ENCODE measurements at places on chromosomes 5 and 9.
A peak's percentile ranks its signal among the peaks of the same experiment; 100 is the strongest.

GRCh38 chr5:61416420-61416819 lies 84.4 kb downstream of the ZSWIM6 start:
- no peak for DNase-seq

GRCh38 chr5:135839566-135839965 lies 5.1 kb downstream of the SLC25A48 start:
- no peak for DNase-seq

DNA sequence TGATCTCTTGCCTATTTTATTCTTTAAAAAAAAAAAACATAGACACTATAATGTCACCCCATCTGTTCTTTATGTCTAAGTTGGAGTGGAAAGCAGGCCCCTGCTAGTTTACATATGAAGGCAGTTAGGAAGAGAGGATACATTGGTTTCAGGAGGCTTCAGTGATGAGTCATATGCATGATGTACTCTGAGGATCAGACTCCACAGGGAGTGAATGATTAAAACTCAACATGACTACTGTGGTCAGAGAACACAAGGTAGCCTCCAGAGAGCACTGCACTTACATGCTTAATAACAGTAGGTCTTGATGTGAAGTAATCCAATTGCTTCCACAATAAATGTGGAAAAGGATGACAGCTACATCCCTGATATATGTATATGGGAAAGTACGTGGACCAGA lies 22.7 kb upstream of the FSTL4 start:
- DNase-seq = no peak

GRCh38 chr9:123116036-123116435 lies 82.6 kb downstream of the GPR21 start:
- no peak for DNase-seq

- DNase-seq = no peak
Measured at GRCh38 chr9:5430912-5431311, 6.8 kb downstream of the PLGRKT start.

- no peak for DNase-seq
Measured at GRCh38 chr9:99762470-99762869, 59.2 kb upstream of the NR4A3 start.

- DNase-seq = no peak
Measured at GRCh38 chr9:87882627-87883026, at the start of gene SPATA31E1. Gene SPATA31E1, plus strand, starts transcription at chr9:87882877. Its CDS starts 15 bp downstream, at chr9:87882892.

GRCh38 chr9:76620581-76620980 lies 143.7 kb upstream of the PCA3 start:
- DNase-seq = no peak

DNA sequence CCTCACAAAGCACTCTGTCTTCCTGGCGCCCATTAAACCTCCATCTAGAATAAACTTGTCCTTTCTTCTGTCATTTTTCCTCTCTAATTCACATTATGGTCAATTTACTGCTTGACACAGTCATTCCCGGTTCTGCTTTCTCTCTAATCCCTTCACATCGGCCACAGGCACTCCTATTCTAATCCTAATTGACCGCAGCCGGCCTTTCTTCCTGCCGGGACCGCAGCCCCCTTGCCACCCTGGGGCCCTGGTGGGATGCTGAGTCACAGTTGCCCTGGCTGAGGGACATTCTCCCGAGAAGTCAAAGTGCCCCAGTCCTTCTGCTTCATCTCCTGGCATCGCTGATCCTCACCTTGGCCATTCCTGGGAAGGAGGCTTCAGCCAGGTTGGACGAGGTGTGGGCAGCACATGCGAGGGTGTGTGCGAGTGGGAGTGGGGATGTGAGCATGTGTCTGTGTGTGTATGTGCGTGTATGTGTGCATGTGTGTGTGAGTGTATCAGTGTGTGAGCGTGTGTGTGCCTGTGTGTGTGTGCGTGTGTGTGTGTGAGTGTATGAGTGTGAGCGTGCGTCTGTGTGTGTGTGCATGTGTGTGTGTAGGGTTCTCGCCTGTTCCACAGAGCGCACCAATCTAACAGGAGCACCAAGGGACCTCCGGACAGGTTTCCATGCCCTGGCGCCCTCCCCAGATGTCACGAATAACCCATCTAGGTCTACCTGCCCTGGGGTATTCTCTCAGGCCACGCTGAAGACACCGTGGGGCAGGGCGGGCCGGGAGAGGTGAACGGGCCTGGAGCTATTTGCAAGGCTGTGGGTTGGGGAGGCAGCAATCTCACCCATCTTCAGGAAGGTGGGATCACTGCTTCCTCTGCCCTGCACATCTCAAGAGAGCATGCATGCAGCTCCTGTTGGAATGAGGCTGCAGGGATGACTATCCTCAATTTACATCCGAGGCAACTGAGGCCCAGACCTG lies 191.2 kb downstream of the PAX5 start:
- no peak for DNase-seq

DNA sequence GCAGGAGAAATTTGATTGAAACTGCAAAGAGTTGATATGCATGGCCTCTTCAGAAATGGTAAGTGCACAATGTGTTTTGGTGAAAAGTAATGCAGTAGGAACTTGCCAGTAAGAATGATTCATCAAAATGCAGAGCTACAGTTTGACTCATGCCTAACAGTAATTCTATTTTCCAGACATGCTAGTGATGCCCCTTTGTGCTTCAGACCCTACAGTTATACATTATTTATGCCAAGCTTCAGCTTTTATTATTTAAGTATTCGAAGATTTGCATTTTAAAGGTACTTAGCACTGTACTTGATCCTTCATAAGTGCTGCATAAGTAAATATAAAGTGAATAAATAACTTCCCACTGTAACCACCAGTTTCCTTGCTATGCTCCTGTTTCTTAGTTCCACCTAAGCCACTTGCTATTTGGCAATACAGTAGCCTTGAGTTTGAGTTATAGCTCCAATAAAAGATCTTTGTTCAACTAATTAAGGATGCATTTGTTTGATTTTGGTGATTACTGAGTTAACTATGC lies 3.6 kb upstream of the SPATA31E1 start:
- DNase-seq = no peak

- DNase-seq = no peak
Measured at GRCh38 chr5:137615171-137615775, 116.1 kb upstream of the SPOCK1 start.

DNA sequence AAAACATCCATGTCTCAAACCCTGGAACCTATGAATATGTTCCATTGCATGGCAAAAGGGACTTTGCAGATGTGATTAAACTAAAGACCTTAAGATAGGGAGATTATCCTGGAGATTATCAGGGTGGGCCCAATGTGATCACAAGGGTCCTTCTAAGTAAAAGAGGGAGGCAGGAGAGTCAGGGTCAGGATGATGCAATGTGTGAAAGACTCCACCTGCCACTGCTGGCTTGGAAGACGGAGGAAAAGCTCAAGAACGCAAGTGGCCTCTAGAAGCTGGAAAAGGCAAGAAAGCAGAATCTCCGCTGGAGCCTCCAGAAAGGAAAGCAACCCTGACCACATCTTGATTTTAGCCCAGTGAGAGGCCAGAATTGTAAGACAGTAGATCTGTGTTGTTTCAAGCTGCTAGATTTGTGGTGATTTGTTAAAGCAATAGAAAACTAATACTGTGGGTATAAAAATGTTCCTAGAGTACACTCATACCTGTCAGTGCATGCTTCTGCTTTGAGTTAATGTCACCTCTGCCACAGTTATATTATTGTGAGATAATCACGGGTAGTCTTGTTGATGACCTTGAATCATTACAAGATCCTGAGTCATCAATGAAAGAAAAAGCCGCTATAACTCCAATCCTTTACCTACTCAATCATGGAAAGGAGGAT lies 93.5 kb upstream of the TNPO1 start:
- no peak for DNase-seq

- no peak for DNase-seq
Measured at GRCh38 chr5:93993161-93993560, 251.8 kb upstream of the POU5F2 start.

- DNase-seq = no peak
Measured at GRCh38 chr9:120307599-120307998, 272.4 kb downstream of the CDK5RAP2 start.

DNA sequence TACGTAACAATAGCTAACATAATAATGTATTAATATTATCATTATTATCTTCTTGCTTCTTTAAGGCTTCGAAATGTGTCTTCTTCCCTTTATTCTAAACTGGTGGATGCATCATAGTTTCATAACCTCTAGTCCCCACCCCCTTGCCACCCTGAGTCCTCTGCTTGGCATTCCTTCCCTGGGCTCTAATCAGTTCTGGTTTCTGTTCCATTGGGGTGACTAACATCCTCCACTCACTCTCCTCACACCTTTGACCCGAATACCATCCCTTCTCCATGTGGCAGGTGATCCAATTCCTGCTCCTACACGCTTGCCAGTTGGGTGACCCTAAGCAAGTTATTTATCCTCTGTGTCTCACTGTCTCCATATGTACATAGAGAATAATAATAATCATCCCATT lies 286.1 kb downstream of the TRPM3 start:
- no peak for DNase-seq

DNA sequence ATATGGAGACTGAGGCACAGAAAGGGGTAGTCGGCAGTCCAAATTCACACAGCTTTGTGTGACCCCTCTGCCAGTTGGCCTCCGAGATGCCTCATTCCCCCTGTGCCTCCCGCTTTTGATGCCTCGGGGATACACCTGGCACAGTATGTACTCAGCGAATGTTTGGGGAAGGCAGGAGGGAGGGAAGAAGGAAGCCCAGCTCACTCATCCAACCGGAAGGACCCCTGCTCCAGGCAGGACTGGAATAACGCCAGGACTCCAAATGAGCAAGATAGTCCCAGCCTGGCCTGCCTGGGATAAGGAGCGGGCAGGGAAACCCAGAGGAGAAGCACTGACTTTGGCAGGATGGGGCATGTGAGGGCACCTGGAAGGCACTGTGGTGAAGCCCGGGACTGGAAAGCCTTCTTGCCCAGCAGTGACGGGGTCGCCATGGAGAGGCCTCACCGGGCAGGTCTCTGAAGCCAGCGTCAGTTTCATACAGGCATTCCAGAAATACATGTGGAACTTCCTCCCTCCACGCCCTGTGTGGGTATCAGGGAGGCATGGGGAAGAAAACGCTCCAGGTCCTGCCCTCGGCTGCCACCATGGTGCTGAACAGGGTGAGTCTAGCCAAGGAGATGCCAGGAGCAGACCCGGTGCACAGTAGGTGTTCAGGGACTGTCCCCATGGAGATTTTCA lies 20.3 kb downstream of the LMX1B start:
- no peak for DNase-seq

DNA sequence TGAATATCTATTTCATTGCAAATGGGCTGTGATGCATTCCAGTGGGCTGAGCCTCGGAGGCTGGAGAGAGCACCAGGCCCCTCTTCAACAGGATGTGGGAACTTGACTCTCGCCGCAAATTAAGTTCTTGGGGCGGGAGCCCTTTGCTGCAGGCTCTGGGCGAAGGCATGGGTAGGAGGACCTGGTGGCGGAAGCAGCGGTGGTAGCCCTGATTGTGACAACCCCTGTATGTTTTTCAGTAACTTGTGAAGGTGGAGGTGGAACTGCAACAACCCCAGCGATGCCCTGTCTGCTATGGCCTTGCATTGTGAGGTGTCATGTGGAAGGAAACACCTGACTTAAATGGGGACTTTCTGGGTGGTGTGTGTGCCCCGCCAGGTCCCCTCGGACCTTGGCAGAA lies 9.4 kb downstream of the FYB1 start:
- peak; percentile 86 for DNase-seq

GRCh38 chr5:143025971-143026370 lies 255.8 kb downstream of the ARHGAP26 start:
- no peak for DNase-seq

DNA sequence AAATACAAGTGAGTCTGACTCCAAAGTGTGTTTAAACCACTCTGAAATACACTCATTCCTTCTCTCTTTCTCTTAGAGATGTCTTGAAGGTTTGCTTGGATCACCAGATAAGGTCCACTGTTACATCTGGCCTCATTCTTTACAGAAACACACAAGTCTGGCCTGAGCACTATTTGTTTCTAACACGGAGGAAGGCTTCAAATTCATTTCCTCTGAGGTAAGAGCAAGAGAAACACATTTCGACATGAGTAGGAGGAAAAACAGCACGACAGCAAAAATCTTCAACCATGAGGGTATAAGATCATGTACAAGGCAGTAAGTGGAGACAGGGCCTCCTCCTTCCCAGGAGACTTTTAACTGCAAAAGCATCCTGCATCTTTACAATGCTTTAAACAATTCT lies 8.0 kb downstream of the SIL1 start:
- DNase-seq = no peak

DNA sequence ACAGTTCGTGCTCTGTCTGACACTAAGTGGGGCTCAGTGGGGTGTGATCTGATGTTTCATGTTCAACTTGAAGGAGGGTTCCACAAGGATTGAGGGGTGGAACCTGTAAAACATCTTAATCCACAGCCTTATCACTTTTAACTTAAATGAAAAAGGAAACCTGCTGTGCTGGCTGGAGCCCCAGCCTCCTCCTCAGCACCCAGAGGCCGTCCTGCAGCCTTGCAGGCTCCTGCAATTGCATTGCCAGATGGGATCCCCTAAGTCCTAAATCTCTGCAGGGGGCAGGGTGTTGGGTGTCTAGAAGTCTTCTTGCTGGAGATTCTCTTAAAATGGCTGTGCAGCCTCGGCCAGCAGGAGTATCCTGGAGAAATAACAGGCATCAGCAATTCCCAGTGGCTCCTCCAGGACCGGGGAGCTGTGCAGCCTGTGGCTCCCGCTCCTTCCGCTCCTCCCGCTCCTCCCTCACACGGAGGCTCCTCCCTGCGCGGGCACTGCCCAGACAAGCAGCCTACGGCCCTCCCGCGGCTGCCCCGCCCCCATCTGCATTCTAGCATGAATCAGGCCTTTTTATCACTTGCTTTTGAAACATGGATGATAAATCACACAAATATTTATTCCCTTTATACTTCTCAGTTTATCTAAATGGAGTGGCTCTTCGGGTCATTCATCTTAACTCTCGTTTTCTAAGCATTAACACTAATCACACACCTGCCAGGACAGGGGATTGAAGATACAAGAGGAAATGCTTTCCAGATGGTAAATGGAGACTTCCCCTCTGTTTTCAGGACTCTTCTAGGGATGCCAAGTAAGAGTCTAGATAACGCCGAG lies 131.0 kb downstream of the ADAMTS16 start:
- DNase-seq = no peak

GRCh38 chr9:97480174-97480573 lies 21.3 kb upstream of the TMOD1 start:
- no peak for DNase-seq

GRCh38 chr5:160525471-160526261 lies 104.0 kb downstream of the PTTG1 start:
- no peak for DNase-seq
